Activated naive CD4-positive, alpha-beta T cell treated with anti-CD3 and anti-CD28 coated beads, Interleukin-2, amount 10 ng/mL, durations not matched to agents 7 days and 5 days (primary cell): ENCODE measurements at places on chromosomes 7 and 10.
A peak's percentile ranks its signal among the peaks of the same experiment; 100 is the strongest.

DNA sequence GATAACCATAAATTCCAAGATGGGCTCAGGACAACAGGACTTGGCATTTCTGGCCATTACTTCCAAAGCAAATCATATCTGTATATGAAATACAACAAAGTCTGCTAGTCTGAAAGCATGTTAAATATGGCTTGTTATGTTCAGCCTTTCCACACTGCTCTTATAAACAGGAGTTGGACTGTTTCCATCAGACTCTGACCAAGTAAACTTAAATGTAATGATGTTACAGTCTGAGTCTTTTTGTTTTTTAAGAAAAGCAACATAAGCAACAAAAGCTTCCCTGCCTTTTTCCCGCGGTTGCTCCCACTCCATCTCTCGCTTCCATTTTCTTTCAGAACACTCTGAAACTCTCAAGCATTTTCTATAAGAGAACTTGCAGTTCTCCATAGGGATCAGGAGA lies 8.1 kb upstream of the CDCA7L start:
- DNase-seq = no peak

DNA sequence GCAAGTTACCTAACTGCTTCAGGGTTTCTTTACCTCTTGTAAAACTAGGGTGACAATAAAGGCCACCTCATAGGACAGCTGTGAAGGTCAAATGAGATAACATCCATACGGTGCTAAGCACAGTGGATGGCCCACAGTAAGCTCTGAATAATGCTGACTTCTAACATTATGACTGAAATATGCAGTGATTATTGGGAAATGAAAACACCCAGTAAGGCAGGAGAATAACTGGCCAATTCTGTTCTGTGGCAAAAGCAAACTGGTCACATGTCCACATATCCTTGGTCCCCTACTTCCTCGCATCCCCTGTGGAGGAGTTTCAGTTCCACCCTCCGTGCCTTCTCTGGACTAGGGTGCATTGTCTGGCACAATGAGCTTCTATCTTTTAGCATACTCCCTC lies 1.4 kb downstream of the CUBN start:
- DNase-seq = no peak

DNA sequence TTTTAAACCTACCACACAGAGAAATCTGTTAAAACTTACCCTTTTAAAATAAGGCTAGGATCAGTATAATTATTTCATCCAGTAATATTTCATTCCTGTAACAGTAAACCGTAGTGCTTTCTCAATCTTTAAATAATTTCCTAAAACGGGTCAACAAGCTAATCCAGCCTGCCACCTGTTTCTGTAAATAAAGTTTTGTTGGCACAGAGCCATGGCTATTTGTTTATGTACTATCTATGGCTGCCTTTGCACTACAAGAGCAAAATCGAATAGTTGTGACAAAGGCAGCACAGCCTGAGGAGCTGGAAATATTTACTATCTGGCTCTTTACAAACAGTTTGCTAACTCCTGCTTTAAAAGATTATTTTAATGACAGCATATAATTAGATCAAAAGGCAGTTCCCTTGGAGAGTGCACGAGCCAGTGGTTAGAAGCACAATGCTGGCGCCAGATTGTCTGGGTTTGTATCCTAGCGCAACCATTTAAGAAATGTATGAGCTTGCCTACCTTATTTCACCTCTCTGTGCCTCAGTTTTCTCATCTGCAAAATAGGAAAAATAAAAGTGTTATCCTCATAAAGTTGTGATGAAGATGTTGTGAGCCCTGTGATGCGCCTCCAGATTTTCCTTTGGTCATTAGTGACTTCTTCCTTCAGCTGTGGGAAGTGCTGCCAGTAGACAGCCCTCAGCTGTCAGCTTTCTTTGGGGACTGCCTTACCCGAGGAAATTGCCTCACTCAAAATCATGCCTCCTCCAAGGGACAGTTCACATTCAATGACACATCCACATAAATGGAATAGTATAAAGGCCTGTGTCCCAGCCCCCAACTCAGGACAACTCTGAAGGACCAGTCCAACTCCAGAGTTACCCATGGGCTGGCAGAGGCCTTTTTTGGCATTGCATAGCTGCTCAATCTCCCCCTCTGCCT lies 11.8 kb upstream of the MIOS start:
- DNase-seq = no peak

GRCh38 chr10:95303535-95303934 lies 12.7 kb upstream of the PDLIM1 start:
- no peak for DNase-seq

GRCh38 chr7:112296432-112296831 lies 89.9 kb downstream of the ZNF277 start:
- DNase-seq = no peak

DNA sequence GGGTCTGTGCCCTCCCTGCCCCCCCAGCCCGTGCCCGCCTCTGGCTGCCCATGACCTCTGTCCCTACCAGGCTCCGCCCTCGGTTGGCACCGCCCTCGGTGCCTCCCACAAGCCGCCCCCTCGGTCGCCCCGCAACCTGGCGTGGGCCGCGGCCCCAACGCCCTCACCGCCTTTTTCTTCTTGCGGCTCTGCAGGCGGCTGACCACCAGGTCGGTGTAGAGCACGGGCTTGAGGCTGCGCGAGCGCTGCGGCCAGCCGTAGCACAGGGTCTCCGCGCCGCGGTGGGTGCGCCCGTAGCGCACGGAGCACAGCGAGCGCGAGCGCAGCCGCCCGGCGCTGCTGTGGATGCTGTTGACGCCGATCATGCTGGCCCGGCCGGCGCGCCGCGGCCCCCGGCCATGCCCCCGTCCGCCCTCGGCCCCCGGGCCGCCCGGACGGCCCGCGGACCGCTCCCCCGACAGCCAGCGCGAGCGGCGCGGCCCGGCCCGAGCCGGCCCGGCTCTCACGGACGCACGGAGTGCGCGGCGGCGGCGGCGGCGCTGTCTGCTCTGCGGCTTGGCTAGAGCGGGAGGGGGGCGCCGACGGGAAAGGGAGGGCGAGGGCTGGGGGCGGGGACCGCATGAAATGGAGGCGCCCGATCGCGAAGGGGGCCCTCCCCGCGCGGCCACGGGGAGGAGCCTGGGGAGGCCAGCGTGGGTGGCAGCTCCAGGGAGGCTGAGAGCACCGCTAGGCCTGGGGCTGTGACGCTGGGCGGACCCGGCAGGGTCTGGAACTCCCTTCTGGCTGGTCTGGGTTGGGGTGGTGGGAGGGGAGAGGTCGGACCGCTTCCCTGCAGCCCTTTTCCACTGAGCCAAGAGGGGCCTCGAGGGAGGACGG lies 9.6 kb downstream of the PSD start:
- peak; percentile 70 for DNase-seq

DNA sequence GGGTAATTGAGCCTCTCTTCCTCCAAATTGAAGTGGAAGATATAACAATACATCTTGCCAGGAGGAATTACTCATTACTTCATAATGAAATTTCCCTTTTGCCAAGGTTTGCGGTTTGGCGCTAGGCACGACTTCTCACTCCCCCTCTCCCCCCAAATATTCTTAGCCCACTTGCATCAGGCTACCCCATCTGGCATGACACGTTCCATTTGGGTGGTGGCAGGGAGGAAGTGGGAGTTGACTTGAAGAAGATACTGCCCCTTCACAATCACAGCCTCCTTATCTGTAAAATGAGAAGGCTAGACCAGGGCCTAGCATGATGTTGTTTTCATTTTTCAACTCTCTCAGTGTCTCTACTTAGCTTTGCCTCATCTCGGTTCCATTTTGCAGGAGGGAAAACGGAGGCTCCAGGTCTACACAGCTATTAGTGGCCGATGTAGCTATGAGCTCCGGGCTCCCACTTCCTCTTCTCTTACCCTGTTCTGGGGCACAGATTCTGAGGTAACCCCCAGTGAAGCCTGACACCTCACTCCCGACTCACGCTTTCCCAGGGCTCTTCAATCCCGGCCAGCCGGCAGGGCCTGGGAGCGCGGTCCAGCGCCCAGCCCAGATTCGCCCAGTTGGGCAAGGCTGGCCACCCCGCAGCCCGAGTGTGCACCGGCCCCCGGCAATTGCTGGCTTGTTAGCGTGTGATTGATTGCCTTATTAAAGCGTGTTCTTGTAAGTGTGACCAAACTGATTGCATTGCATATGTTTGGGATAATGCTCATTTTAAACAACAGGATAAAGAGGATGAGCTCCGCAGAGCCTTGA lies 6.5 kb downstream of the EVX1 start:
- no peak for DNase-seq

DNA sequence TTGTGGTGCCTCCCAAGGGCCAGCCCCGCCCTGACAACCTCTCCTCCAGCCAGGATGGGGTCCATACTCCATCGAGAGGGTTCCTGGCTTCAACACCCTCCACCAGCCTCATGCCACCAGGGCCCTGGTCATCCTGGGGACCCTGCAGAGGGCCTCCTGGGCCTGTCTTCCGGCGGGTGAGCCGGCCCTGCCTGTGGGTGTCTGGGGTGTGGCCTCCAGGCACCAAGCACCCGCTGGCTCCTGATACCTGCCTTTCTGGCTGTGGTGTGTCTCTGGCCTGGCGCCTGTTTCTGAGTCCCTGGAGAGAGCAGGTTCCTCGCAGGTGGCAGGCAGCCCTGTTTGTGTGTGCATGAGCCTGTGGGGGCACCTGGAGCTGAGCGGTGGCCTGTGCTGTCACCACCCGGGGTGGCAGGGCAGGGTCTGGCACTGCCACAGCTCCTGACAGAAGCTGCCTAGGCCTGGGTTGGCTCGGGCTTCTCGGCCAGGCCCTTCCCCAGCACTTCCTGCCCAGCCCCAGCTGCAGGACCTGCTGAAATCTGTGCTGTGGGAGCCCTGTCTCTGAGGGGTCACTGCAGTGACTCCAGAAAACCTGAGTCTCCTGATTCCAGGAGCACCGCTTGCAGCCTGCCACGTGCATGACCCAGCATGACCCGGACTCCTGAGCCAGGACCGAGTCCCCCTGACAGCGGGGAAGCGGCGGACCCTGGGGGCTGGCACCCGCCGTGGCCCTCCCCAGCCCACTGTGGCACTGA lies 18.4 kb downstream of the ADAM8 start:
- DNase-seq = peak; percentile 63
